CD4-positive, alpha-beta T cell treated with Interleukin-6 for 4 hours (primary cell): ENCODE measurements at places on chromosomes 3 and 15.

GRCh38 chr3:43378066-43378935 is 92.0 kb downstream of the SNRK start:
- DNase-seq: peak; percentile 83

DNA sequence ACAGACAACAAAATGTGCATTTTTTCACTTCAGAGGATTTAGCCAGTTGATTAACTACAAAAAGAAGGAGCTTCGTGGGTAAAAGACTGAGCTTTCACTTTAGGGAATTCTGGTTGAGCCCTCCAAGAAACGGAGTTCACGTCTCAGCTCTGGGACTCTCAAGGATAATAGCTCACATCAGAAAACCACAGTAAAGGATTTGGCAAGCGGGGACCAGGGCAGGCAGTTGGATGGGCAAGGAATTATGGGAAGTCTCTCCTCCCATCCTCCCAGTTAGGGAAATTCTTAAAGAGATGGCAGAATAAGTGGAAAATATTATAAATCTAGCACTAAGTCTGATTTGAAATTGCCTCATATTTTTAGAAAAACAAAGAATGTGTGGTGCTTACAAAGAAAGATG is 188.3 kb upstream of the EOMES start:
- no peak for DNase-seq

- DNase-seq: no peak
Observed at GRCh38 chr3:37237252-37237651, 62.9 kb upstream of the LRRFIP2 start.

DNA sequence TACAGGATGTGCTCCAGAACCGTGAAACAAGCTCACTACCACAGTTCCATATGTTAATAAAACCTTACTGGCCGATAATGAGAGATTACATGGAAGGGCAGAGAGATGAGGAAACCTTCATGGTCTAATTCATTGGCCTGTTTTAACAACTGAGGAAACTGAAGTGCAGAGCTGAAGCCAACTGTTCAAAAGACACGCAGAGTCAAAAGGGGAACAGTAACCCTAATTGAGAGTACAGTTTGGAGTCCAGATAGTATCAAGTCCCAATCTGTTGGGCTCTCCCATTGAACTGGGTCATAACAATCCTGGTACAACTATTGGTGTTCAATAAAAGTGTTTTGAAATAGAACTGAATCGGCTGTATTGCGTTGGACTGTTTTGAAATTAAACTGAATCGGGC is 69.6 kb downstream of the SLC12A8 start:
- DNase-seq: no peak

GRCh38 chr3:175932586-175932985 is 1073.5 kb downstream of the NAALADL2 start:
- no peak for DNase-seq

GRCh38 chr3:43732747-43733425 is 42.1 kb downstream of the ABHD5 start:
- DNase-seq: no peak

GRCh38 chr3:101156787-101157345 is 163.5 kb downstream of the IMPG2 start:
- DNase-seq: no peak

DNA sequence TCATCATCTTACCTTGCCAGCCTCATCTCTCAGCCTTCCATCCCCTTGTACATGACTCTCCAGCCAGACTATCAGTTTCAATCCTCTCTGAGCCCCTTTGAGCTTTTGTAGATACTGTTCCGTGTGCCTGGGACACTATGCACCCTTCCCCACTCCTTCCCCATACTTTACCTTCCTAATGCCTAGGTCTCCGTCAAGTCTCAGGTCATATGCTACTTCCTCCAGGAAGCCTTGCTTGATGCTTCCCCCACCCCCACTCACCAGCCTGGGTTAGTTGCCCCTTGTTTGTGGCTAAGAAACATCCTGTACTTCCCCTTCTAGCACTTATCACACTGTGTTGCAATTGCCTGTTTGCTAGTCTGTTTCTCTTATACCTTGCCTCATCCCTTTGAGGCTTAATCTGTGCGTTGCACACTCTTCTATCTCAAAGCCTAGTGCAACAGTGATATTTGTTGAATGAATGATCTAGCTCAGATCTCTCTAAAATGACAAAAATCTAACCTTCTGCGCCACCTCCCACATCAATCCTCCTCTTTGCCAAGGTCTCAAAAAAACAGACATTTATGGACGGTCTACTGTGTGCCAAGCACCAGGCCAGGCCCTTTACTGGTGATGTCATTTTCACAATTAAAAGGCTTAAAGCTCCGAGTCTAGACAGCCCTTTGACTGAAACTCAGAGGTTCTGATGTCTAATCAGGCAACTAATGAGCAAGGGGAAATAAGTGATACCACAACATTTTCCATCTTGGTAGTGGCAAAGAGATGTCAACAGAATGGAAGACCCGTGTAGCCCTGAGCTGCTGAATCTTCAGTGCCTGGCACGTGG is 6.5 kb upstream of the USP3 start:
- peak; percentile 88 for DNase-seq

DNA sequence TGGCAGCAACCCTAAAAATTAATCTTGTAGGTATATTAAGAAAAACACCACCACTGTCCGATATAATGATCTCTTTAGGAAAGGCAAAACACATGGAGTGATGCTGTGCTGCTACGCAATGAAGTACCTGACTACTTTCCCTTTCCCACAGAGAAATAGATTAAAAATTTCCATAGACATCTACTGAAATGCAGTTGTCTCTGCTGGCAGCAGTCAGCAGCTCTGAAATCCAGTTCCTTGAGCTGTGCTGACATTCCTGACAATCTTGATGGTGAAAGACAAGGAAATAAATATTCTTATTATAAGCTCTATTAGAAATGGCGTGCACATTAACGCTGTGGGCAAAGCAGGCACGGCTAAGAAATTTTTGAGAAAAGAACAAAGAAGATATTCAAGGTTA is 287.6 kb downstream of the IL5RA start:
- DNase-seq: no peak

DNA sequence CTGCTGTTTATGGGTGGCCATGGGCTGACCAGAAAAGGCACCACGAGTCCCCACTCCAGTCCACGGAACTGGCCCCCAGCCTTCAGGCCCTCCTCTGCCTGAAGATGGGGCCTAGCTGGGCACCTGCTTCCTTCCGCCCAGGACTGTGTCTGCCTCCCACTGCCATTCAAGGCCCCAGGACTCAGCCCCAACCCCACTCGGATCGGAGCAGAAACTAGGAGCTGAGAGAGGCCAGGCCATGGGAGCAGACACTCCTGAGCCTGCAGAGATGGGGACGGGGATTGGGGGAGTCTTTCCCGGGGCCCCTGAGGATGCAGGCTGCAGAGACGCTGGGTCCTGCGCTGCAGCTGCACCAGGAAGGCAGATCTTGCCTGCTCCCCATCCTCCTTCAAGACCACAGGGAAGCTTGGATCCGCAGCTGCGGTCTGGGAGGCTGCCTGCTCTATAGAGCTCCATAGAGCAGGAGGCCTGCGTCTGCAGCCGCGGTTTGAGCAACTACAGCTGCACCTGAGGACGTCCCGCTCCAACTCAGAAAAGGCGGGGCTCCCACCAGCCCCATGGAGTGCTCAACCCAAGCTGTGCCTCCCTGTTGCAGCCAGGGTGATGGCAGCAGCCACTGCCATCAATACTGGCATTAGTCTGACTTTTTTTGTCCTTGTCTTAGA is 383.9 kb upstream of the TMCO5A start:
- no peak for DNase-seq

GRCh38 chr15:25862472-25863110 is 536 bp downstream of the ATP10A start:
- DNase-seq: peak; percentile 78

GRCh38 chr15:74958320-74958907 is 1.8 kb upstream of the RPP25 start:
- DNase-seq: peak; percentile 7

DNA sequence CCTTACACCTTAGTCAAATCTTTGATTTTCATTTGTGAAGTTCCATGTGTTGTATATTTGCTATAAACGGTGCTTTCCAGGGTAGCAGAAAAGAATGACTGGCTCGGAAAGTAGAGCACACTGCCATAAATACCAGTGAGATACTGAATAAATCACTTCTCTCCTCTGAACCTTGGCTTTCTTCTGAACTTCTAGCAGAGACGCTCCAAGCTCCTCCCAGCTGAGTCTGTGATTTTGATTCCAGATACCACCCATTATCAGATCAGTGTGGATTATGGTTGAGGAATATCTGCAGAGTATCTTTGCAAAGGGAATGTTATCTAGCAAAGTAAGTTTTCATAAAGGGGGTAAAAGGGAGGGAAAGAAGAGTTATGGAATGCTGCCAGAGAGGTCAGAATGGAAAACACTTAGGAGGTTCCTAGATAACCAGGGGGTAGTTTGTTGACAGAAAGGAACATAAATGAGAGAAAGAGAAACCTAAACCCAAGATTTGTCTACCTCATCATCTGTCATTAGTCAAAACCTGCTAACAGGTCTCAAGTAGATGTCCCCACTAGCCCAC is 98.5 kb upstream of the PSMD6 start:
- no peak for DNase-seq
